ENCODE measurements at places on chromosomes 11 and 22. TPM values are rescaled to one million over a fixed set of nuclear protein-coding genes. Genes with fewer than 3 reads are reported as not detected.

SIAE gene
- 5.0 TPM for total RNA-seq

- no peak overlapping the region for H3K27ac ChIP-seq
- H3K27me3 ChIP-seq: no peaks in the 10 kb centered on the region
- no peaks in the 10 kb centered on the region for H3K4me1 ChIP-seq
- H3K4me3 ChIP-seq: no peak overlapping the region
Observed at GRCh38 chr11:105158436-105158835, 18.9 kb upstream of the CARD18 start.

MRPL48 gene
- total RNA-seq: 55.3 TPM

OR9Q1 gene
- not detected for total RNA-seq

DNA sequence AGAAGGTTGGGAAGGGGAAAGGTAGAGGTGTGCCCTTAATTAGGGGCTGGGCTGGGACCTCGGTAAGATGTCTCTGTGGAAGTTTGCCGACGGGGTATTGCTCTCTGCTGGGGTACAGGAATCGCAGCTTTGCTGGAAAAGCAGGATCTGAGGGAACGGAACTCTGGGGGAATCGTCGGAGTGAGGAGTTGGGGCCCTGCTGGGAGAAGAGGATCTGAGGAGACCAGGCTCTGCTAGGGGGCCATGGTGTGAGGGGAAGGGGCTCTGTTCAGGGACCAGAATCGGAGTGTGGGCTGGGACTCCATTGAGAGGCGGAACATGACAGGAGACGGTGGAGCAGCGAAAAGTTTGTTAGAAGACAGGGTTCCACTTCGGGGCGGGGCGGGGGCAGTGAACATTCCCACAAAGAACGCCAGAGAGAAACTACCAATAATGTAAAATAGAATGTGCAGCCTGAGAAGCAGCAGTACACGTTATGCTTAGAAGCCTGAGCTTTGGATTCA is 456 bp downstream of the AAMDC start:
- peak overlapping the region; percentile 14 for H3K27ac ChIP-seq
- H3K36me3 ChIP-seq: no peaks in the 10 kb centered on the region
- no peaks in the 10 kb centered on the region for H3K27me3 ChIP-seq
- H3K4me3 ChIP-seq: peak overlapping the region; percentile 99
- DNase-seq: no peak
- peaks cover 4% of the 10 kb centered on the region for H3K4me1 ChIP-seq

FGF19 gene
- total RNA-seq: 0.29 TPM

- no peak for DNase-seq
- no peaks in the 10 kb centered on the region for H3K36me3 ChIP-seq
- peaks cover 6% of the 10 kb centered on the region for H3K4me1 ChIP-seq
- no peaks in the 10 kb centered on the region for H3K27me3 ChIP-seq
Observed at GRCh38 chr11:74182635-74183034, 11.5 kb downstream of the PPME1 start.

GRCh38 chr22:39620924-39621690 is 50.6 kb downstream of the CACNA1I start:
- H3K27ac ChIP-seq: no peak overlapping the region
- no peak for DNase-seq
- H3K4me1 ChIP-seq: no peaks in the 10 kb centered on the region
- H3K36me3 ChIP-seq: no peaks in the 10 kb centered on the region
- H3K27me3 ChIP-seq: no peaks in the 10 kb centered on the region

- peak; percentile 83 for DNase-seq
- H3K36me3 ChIP-seq: no peaks in the 10 kb centered on the region
- no peak overlapping the region for H3K27ac ChIP-seq
- H3K27me3 ChIP-seq: no peaks in the 10 kb centered on the region
- H3K4me1 ChIP-seq: no peaks in the 10 kb centered on the region
Observed at GRCh38 chr11:86869966-86870570, 69.7 kb downstream of the PRSS23 start.

OR4D5 gene
- not detected for total RNA-seq

DNA sequence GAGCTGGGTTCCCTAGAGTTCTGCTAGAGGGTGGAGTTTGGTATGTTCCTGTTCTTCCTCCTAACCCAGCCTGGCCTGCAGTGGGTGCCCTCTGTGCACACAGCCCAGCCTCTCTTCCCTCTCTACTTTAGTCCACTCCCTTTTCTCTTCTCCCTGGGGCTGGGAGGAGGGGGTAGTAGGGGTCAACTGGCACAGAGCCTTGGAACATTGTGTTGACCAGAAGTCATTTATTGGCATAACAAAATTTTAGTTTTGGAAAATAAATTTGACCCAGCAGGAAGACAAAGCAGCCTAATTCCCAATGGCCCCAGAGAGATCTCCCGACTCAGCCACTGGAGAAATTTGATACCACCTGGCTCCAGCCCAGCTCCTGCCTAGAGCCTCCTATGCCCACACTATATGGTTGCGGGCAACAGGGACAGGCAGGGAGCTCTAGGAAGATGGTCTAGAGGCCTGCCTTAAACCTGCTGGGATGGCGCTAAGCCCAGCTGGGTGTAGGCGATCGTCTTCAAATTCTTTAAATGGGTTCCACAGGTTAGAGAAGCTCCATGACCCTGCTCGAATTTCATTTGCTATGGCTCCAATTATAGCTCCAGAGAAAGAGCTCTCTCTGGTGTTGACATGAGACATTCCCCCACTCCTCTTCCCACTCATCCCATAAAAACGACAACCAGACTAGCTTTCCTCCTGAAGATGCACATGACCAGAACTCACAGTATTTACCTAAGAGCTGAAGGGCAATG is 9.9 kb downstream of the PCSK7 start:
- no peaks in the 10 kb centered on the region for H3K4me1 ChIP-seq
- peak; percentile 46 for DNase-seq
- peaks cover 79% of the 10 kb centered on the region for H3K36me3 ChIP-seq
- H3K27me3 ChIP-seq: no peaks in the 10 kb centered on the region
- no peak overlapping the region for H3K27ac ChIP-seq
- H3K4me3 ChIP-seq: no peak overlapping the region

DNA sequence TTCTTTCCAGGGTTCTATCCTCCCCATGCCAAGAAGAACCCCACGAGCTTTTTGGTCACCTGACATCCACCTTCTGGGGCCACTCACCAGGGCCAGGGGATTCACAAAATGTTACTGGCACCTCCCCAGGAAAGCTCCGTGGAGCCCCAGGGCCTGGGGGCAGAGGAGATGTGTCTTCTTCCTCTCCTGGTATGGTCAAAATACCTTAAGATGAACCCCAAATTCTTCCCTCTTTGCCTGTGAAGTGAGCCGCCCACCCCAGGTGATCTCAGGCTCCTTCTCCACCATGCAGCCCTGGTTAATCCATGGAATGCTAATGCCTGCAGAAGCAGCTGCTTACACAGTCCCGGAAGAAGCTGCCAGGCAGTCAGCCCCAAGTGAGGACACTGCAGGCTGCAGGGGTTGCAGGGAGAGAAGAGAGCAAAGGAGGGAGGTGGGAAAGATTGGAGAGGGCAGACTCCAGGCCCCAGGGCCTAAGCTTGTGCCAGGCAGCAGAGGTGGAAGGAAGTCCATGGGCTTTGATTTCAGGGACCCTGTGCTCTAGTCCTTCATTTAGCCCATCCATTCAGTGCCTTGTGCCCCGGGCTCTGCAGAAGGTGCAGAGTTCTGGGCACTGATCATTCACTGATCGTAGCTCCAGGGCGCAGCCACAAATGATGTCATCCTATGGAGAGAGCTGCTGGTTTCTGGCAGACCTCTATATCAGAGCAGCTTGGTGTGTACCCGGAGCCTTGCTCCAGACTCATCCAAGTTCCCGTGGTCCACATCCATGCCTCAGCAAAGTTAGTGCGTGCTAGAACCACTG is 127.9 kb upstream of the NECTIN1 start:
- H3K4me3 ChIP-seq: no peak overlapping the region
- H3K36me3 ChIP-seq: no peaks in the 10 kb centered on the region
- no peak overlapping the region for H3K27ac ChIP-seq

C11orf16 gene
- not detected for total RNA-seq

- no peak overlapping the region for H3K4me3 ChIP-seq
- H3K36me3 ChIP-seq: no peaks in the 10 kb centered on the region
- DNase-seq: no peak
- H3K4me1 ChIP-seq: no peaks in the 10 kb centered on the region
- no peak overlapping the region for H3K27ac ChIP-seq
Observed at GRCh38 chr11:12303421-12304149, 73.8 kb upstream of the PARVA start.

GRCh38 chr11:6642957-6643356 is 12.7 kb downstream of the DCHS1 start:
- no peak for DNase-seq
- H3K27me3 ChIP-seq: no peaks in the 10 kb centered on the region
- H3K4me1 ChIP-seq: no peaks in the 10 kb centered on the region
- H3K27ac ChIP-seq: no peak overlapping the region

DNA sequence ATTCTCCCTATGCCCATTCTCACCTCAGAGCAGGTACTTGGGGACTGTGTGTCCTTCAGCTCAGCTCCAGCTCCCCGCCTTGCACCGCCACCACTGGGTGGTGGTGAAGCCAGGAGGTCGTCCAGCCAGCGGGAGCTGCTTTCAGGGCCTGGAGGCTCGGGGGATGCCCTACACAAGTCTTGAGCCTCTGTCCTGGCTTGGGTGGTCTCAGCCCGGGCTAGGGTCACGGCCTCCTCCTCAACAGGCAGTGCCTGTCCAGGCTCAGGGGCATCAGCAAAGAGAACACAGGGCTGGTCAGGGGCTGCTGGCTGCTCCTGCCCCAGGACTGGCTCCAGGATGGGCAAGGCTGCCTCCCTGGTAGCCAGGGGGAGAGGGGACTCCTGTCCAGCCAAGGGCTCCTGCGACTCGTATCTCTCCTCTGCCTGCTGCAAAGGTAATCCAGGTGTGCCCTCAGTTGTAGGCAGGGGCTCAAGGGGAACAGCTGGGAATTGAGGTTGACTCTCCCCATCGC is 12.2 kb downstream of the TNKS1BP1 start:
- H3K36me3 ChIP-seq: peaks cover 59% of the 10 kb centered on the region
- H3K4me1 ChIP-seq: no peaks in the 10 kb centered on the region
- no peak overlapping the region for H3K27ac ChIP-seq

DNA sequence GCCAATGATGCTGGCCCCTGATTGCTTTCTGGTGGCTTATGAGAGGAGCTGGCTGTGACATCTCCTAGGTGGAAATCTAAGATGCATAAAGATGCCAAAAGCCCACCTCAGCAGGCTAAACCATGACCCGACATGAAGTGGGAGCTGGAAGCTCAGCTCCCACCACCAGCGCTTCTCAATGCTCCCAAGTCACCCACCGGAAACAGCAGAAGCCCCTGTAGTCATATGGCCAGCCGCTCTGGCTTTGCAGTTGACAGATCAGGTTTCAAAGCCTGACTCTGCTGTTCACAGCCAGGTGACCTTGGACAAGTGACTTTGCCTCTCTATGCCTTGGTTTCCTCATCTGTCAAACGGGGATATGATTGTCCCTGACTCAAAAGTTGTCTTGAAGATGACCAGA is 29.1 kb upstream of the ANO1 start:
- DNase-seq: no peak
- no peaks in the 10 kb centered on the region for H3K27me3 ChIP-seq
- H3K27ac ChIP-seq: no peak overlapping the region
- no peak overlapping the region for H3K4me3 ChIP-seq

DNA sequence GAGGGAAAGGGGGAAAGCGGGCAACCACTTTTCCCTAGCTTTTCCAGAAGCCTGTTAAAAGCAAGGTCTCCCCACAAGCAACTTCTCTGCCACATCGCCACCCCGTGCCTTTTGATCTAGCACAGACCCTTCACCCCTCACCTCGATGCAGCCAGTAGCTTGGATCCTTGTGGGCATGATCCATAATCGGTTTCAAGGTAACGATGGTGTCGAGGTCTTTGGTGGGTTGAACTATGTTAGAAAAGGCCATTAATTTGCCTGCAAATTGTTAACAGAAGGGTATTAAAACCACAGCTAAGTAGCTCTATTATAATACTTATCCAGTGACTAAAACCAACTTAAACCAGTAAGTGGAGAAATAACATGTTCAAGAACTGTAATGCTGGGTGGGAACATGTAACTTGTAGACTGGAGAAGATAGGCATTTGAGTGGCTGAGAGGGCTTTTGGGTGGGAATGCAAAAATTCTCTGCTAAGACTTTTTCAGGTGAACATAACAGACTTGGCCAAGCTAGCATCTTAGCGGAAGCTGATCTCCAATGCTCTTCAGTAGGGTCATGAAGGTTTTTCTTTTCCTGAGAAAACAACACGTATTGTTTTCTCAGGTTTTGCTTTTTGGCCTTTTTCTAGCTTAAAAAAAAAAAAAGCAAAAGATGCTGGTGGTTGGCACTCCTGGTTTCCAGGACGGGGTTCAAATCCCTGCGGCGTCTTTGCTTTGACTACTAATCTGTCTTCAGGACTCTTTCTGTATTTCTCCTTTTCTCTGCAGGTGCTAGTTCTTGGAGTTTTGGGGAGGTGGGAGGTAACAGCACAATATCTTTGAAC is 6.8 kb downstream of the MALAT1 start:
- H3K4me3 ChIP-seq: peak overlapping the region; percentile 97
- H3K4me1 ChIP-seq: no peaks in the 10 kb centered on the region
- H3K27ac ChIP-seq: peak overlapping the region; percentile 0
- no peaks in the 10 kb centered on the region for H3K27me3 ChIP-seq
- peaks cover 59% of the 10 kb centered on the region for H3K36me3 ChIP-seq

STIP1 gene
- total RNA-seq: 257 TPM
